Cardiac muscle cell (in vitro differentiated cells and primary cell): ENCODE measurements at places on chromosomes 11 and 22.

DNA sequence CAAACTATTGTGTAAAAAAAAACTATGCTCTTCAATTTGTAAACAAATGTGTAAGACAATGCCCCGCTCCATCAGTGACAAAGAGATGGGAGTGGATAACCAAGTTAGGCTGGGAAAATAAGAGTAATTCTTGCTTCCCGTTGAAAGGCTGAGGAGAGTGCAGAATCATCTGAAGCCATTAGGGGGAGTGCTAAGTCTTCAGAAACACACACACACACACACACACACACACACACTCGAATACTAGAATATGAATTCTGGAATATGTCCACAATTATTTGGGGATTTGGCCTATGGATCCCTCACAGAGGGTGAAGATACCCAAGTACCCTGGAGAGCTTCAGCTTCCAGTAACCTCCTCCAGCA lies 27.8 kb upstream of the ROBO3 start:
- H3K4me1 ChIP-seq, result no peaks in the 10 kb centered on the region
- peaks cover 86% of the 10 kb centered on the region for H3K27me3 ChIP-seq
- H3K4me3 ChIP-seq, result no peak overlapping the region
- H3K36me3 ChIP-seq, result no peaks in the 10 kb centered on the region
- no peak overlapping the region for H3K27ac ChIP-seq

- H3K27me3 ChIP-seq, result peaks cover 61% of the 10 kb centered on the region
- H3K27ac ChIP-seq, result no peak overlapping the region
- H3K4me1 ChIP-seq, result peaks cover 4% of the 10 kb centered on the region
- peaks cover 22% of the 10 kb centered on the region for H3K36me3 ChIP-seq
Measured at GRCh38 chr22:41909310-41910049, 5.4 kb downstream of the SHISA8 start.

- H3K4me3 ChIP-seq, result no peak overlapping the region
- no peak overlapping the region for H3K27ac ChIP-seq
- H3K36me3 ChIP-seq, result no peaks in the 10 kb centered on the region
- no peak for DNase-seq
- H3K27me3 ChIP-seq, result no peaks in the 10 kb centered on the region
- peaks cover 26% of the 10 kb centered on the region for H3K4me1 ChIP-seq
Measured at GRCh38 chr11:130526846-130527245, 78.4 kb downstream of the ADAMTS15 start.

DNA sequence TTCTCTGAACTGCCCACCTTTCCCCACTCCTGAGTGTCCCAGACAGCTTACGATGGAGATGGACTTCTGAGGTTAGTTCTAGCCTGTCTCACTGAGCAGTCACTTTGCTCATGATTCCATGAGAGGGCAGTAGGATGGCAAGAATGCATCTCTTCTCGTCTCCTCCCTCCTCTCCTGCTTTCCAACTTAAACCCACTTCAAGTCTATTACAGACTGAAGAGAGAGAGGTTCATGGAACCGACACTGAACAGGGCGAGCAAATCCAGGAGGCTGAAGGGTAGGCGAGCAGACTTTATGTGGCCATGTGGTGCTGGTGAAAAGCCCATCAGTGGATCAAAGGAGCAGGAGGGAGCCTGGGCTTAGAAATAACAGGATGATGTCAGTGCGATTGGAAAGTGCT lies 38.6 kb downstream of the CEP164 start:
- H3K27me3 ChIP-seq, result no peaks in the 10 kb centered on the region
- H3K27ac ChIP-seq, result no peak overlapping the region
- H3K36me3 ChIP-seq, result no peaks in the 10 kb centered on the region
- no peak overlapping the region for H3K4me3 ChIP-seq
- no peaks in the 10 kb centered on the region for H3K4me1 ChIP-seq

GRCh38 chr11:90774727-90775566 lies 552.1 kb upstream of the CHORDC1 start:
- no peak for DNase-seq
- H3K4me1 ChIP-seq, result no peaks in the 10 kb centered on the region
- no peaks in the 10 kb centered on the region for H3K27me3 ChIP-seq
- H3K27ac ChIP-seq, result no peak overlapping the region
- no peaks in the 10 kb centered on the region for H3K36me3 ChIP-seq
- H3K4me3 ChIP-seq, result no peak overlapping the region

DNA sequence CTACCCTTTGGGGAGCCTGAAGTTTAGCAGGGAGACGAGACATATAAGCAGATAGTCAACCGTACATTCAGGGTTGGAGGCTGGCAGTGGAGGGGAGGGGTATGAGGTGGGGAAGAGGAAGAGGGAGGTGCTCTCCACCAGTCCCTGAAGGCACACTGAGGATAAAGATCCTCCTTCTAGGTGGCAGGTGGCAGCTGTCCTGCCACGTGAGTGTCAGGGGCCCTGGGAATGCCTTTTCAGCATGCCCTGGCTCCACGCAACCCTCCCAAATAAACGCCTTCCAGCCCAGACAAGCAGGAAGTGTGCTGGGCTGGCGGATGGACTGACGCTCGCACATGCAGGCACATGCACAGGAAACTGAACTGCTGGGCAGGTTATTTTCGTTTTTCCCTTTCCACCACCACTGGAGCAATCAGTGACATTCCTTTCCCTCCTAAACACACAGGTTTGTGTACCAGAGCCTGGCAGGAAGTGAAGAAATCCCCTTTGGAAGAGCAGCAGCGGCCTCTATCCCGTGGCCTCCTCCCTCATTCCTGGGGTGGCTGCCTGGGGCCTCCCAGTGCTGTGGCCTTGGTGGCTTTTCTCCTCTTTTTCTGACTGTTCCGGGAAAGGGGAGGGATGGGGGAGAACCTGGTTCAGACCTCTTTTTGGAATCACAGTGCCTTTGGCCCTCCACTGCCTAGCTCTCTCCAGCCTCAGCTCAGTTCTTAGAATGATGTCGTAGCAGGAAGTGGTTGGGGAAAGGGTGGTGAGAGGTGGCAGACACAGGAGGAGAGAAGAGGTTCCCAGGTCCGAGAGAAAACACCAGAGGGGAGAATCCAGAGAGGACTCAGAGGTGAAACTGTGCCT lies 157.0 kb upstream of the TIMP3 start:
- no peak overlapping the region for H3K4me3 ChIP-seq
- no peaks in the 10 kb centered on the region for H3K36me3 ChIP-seq
- DNase-seq, result peak; percentile 88
- H3K27ac ChIP-seq, result no peak overlapping the region
- peaks cover 3% of the 10 kb centered on the region for H3K27me3 ChIP-seq

- no peaks in the 10 kb centered on the region for H3K4me1 ChIP-seq
- H3K36me3 ChIP-seq, result no peaks in the 10 kb centered on the region
- DNase-seq, result no peak
- H3K27ac ChIP-seq, result no peak overlapping the region
Measured at GRCh38 chr11:71304045-71304444, 51.7 kb upstream of the SHANK2 start.

- H3K36me3 ChIP-seq, result no peaks in the 10 kb centered on the region
- H3K4me3 ChIP-seq, result no peak overlapping the region
- DNase-seq, result no peak
- no peaks in the 10 kb centered on the region for H3K4me1 ChIP-seq
- H3K27ac ChIP-seq, result no peak overlapping the region
Measured at GRCh38 chr11:11572386-11572785, 49.4 kb downstream of the GALNT18 start.

DNA sequence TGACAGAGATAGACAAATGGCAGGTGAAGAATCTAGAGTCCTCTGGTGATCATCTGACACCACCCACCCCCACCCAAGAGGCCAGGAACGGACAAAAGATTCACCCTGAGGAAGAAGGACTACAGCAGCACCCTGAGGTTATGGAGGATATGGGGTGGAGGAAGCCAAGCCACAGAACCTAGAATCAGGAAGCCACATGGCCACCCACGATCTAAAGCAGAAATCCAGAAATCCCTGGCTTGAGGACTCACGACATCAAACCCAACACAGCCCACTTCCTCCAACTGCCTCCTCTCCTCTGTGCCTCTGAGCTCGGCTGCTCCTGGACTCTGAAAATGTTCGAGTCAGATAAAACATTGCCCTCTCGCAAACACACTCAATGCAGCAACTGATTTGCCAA lies 364.3 kb downstream of the SHANK2 start:
- no peaks in the 10 kb centered on the region for H3K27me3 ChIP-seq
- no peak overlapping the region for H3K4me3 ChIP-seq
- no peak for DNase-seq
- no peaks in the 10 kb centered on the region for H3K4me1 ChIP-seq
- no peaks in the 10 kb centered on the region for H3K36me3 ChIP-seq

GRCh38 chr11:94525546-94526324 lies 13.5 kb downstream of the C11orf97 start:
- H3K36me3 ChIP-seq, result no peaks in the 10 kb centered on the region
- H3K27ac ChIP-seq, result no peak overlapping the region
- no peaks in the 10 kb centered on the region for H3K27me3 ChIP-seq
- peak; percentile 93 for DNase-seq
- H3K4me1 ChIP-seq, result peaks cover 17% of the 10 kb centered on the region

DNA sequence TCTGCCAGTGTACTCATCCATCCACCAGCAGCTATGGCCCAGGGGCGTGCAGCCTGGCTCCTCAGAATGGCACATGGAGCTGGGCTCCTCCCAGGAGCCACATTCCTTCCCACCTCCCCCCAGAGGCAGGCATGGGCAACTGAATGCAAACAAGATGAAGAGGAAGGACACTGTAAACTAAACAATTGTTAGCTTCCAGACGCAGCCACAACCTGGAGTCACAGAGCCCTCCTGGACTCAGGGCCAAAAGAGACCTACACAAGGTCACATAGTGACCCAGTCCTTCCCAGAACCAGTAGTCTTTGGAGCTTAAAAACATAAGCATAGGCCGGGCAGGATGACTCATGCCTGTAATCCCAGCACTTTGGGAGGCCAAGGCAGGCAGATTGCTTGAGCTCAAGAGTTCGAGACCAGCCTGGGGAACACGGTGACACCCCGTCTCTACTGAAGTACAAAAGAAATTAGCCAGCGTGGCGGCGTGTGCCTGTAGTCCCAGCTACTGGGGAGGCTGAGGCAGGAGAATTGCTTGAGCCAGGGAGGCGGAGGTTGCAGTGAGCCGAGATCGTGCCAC lies 30.7 kb upstream of the CLDN5 start:
- H3K36me3 ChIP-seq, result no peaks in the 10 kb centered on the region
- no peak overlapping the region for H3K27ac ChIP-seq
- no peaks in the 10 kb centered on the region for H3K4me1 ChIP-seq
- DNase-seq, result peak; percentile 25
- no peaks in the 10 kb centered on the region for H3K27me3 ChIP-seq
- H3K4me3 ChIP-seq, result no peak overlapping the region

DNA sequence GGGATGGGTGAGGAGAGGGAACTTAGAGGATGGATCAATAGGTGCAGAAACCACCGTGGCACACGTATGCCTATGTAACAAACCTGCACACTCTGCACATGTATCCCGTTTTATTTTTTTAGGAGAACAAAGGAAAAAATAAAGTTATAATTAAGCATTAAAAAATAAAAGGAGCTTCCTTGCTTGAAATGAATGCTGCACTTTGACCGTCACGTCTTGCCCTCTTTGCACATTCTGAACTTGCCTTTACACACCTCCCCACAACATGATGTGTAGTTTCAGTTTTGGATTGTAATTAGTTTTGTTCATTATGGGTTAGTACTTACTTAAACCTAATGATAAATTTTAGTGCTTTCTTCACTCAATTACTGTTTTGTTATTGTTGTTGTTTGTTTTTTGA lies 3.1 kb upstream of the CSRP3 start:
- no peak overlapping the region for H3K27ac ChIP-seq
- no peaks in the 10 kb centered on the region for H3K36me3 ChIP-seq
- no peak for DNase-seq
- H3K27me3 ChIP-seq, result no peaks in the 10 kb centered on the region
- no peak overlapping the region for H3K4me3 ChIP-seq

GRCh38 chr11:25435197-25435596 lies 896.7 kb upstream of the ANO3 start:
- no peaks in the 10 kb centered on the region for H3K36me3 ChIP-seq
- H3K27ac ChIP-seq, result no peak overlapping the region
- no peak for DNase-seq

DNA sequence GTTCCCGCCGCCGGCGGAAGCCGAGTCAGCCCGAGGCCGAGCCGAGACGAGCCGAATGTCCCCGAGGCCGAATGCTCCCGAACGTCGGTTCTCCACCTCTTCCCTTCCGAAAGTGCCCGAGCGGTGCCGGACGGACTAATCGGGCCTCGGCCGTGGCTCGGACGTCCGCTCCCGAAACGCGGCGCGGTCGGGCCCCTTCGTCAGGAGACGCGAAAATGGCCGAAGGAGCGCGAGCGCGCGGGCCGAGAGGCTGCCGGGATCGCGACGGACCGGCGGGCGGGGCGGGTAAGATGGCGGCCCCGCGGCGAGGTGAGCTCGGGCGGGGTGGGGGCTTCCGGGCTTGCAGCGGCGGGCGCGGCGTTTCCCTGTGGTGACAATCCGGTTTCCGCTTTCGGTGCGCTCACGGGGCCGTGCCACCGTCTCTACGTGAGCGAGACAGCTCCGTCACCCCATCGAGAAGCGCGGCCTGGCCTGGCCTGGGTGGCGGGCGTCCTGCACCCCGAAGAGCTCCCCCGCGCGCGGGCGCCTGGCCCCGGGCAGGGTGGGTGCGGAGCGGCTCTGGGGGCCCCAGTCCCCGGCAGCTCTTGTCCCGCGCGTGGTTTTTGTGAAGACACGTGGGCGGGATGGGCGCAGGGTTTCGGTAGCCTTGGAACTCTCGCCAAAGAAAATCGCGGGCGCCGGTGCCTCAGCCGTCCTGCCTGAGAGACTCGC lies at the start of gene TMEM80:
TSS of gene TMEM80 (plus strand) at position 279 of the 711 bp plus-strand sequence. CDS start at position 291, 12 bp downstream.
- peaks cover 10% of the 10 kb centered on the region for H3K4me1 ChIP-seq
- peak within 1 kb of the TSS; percentile 100 for H3K27ac ChIP-seq
- H3K27me3 ChIP-seq, result no peaks in the 10 kb centered on the region
- peak; percentile 99 for DNase-seq
- peak within 1 kb of the TSS; percentile 83 for H3K4me3 ChIP-seq
- no peaks in the 10 kb centered on the region for H3K36me3 ChIP-seq

DNA sequence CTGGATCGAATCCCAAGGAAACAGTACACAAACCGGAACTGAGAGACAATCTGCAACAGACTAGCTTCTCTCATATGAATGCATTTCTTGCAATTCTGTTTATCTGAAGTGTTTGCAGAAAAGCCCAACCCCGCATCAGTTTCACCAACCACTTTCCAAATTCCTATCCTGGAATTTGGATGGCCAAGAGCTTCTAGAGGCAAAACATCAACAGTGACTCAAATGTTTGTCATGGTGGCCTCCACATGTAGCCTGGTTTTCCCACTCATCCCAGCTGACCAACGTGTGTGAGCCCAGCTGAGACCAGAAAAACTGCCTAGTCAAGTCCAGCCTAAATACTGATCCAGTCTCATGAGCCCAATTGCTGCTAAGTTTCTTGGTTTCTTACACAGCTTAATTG lies 8.3 kb upstream of the MIEF1 start:
- no peak for DNase-seq
- peaks cover 7% of the 10 kb centered on the region for H3K4me1 ChIP-seq
- H3K4me3 ChIP-seq, result no peak overlapping the region
- no peak overlapping the region for H3K27ac ChIP-seq
- H3K36me3 ChIP-seq, result peaks cover 3% of the 10 kb centered on the region
- H3K27me3 ChIP-seq, result no peaks in the 10 kb centered on the region

- H3K27me3 ChIP-seq, result peaks cover 87% of the 10 kb centered on the region
- H3K4me3 ChIP-seq, result no peak overlapping the region
- no peaks in the 10 kb centered on the region for H3K36me3 ChIP-seq
- peak; percentile 52 for DNase-seq
- peaks cover 3% of the 10 kb centered on the region for H3K4me1 ChIP-seq
Measured at GRCh38 chr22:25419247-25420113, 145.0 kb upstream of the GRK3 start.

- no peak overlapping the region for H3K27ac ChIP-seq
- H3K36me3 ChIP-seq, result no peaks in the 10 kb centered on the region
- peaks cover 12% of the 10 kb centered on the region for H3K4me1 ChIP-seq
- DNase-seq, result no peak
- no peaks in the 10 kb centered on the region for H3K27me3 ChIP-seq
Measured at GRCh38 chr11:72373163-72373562, 61.2 kb downstream of the CLPB start.
